ENCODE measurements at places on chromosomes 3 and 15.
A peak's percentile ranks its signal among the peaks of the same experiment; 100 is the strongest.

GRCh38 chr3:20422391-20422790, 236.4 kb upstream of the SGO1 start:
- no peak for DNase-seq

DNA sequence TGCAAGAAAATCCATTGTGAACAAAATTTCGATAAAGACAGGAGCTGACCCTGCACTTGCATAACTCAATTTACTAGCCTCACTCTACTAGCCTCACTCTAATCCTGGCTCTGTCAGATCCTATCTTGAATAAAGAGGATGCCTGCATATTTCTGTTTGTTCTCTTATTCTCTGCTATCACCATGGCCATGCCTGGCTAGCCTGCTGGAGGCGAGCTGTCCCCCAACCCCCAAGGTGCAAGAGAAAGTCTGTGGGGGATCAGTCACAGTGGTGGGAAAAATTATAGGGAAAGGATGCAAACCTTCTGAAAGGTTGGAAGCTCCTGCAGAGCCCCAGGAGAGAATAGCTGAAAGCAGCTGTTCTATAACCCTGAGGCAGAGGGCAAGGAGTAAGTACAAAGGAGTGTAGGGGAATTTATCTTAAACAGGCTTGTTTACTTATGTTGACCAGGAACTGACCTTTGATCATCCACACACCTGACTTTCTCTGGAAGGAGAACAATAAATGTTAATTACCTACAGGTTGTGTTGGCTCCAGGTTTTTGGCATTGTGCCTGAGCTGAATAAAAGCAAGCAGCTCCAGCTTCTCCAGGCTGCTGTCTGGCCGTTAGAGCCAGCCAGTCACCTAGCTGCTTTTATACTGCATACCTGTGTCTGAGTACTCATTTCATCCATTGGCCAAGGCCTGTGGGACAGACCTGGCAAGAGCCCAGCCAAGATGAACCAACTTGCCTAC, 137.7 kb upstream of the RASGRP1 start:
- DNase-seq: no peak

- DNase-seq: no peak
Measured at GRCh38 chr3:89503891-89504391, 396.5 kb downstream of the EPHA3 start.

- DNase-seq: no peak
Measured at GRCh38 chr3:138748190-138748589, 86.5 kb downstream of the PIK3CB start.

GRCh38 chr3:98010194-98010882, 24.8 kb downstream of the GABRR3 start:
- no peak for DNase-seq

GRCh38 chr3:47825590-47825989, 22.7 kb downstream of the DHX30 start:
- no peak for DNase-seq

- peak; percentile 26 for DNase-seq
Measured at GRCh38 chr3:115623044-115623868, at the start of gene GAP43. TSS of gene GAP43 (plus strand) at chr3:115623510. CDS start at chr3:115623690, 180 bp downstream.

- DNase-seq: no peak
Measured at GRCh38 chr3:46939578-46940445, 36.7 kb downstream of the CCDC12 start.

DNA sequence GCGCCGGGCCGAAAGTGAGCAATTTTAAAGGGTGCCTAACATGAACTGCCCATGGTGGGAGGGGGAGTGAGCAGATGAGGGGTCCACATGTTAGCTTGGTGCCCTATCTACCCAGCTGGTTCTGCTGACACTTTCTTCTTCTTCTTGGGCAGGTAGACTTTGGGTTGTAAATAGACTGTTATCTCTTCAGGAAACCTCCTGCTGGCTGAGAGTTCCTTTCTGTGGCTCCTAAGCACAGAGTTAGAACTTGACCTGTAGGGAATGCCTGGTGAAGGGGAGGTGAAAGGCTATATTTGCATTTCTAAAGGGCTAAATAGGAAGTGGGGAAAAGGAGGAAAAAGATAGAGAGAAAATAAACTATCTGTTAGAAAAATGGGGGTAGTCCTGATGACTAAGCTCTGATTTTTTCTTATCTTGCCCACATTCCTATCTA, 521.4 kb upstream of the TGFBR2 start:
- no peak for DNase-seq

- no peak for DNase-seq
Measured at GRCh38 chr3:27623085-27623753, 98.9 kb downstream of the EOMES start.

GRCh38 chr3:20537234-20537633, 351.2 kb upstream of the SGO1 start:
- DNase-seq: no peak

DNA sequence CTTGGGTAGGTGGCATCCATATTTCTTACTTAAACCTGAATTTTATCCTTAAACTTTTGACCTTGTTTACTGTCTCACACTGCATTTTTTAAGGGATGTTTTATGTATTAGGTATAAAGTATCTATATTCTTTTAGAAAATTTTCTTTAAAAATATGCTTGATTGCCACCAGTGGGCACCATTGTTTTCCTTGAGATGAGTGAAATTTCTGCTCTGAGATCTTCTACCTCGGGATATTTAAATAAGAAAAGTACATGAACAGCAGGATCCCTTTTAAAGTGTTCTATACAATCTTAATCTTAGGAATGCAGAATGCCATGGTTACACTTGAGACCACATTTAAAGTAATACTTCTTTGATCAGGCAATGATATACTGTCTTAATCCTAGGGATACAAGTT, 108.7 kb downstream of the SLMAP start:
- DNase-seq: peak; percentile 14

- no peak for DNase-seq
Measured at GRCh38 chr3:122835590-122835989, 40.7 kb downstream of the SLC49A4 start.

GRCh38 chr3:120172070-120172469, 77.8 kb upstream of the GSK3B start:
- DNase-seq: no peak

DNA sequence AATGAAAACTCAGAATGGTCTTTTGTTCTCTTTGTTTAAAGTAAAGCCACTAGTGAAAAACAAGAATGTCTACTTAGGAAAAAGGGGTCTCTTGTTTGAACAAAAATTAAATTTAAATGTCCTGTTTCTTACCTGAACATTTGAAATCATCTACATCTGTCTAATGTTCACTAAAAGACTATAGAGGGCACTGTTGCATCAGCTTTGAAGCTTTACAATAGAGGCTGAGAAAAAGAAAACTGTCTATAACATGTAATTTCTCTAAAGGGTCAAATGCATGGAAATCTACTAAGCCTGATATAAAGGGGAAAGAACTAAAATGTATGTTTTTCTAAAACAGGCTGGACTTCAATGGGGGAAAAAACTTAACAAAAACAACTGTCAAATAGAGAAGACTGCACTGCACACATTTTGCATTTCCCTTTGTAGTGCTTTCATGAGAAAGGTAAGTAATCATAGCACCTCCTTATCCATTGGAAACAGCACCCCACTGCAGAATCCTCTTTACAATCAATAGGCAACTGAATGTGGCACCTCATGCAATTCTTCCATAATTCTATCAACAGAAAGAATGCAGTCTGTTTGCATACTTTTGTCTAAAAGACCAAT, 26.3 kb downstream of the DPH6 start:
- peak; percentile 45 for DNase-seq

DNA sequence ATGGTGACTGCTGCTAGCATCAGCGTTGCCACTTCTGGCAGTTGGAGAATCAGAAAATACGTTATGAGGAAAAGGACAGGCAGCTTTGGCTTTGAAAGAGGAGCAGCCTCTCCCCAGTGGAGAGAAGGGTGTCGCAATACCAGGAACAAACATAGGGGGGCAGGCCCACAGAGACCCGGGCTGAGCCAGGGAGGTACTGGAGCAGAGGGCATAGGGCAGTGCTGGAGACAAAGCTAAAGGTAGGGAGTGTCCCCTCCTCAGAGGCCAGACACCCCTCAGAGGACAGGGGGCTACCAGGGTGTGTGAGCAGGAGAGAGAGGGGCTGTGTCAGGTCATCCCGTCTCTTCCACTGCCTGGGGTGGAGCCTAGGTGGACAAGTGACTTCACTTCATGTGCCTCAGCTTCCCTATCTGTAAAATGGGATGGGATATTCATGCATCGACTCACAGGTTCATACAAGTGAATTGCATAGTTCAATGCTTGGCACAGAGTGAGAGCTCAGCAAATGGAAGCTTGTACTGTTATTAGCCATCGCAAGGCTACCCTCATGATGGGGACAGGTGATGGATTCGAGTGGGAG, 49.7 kb upstream of the LIMD1 start:
- no peak for DNase-seq

DNA sequence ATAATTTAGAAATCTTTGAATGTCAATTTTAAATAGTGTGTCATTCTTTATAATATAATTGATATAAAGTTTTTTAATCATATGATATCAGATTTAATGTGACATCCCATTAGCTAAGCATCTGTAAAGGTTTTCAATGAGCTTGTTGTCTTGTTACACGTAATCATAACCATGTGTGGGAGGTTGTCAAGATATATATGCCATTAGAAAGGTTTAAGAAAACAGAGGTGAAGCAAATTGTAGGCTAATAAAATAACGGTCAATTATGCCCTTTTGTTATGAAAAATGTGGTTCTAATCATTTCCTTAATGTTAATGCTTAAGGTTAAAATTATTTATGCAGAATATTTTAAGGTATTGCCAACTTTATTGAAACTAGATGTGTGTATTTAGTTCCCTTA, 56.3 kb downstream of the RSRC1 start:
- DNase-seq: no peak

GRCh38 chr15:29820394-29821154, 1.7 kb downstream of the TJP1 start:
- DNase-seq: no peak

DNA sequence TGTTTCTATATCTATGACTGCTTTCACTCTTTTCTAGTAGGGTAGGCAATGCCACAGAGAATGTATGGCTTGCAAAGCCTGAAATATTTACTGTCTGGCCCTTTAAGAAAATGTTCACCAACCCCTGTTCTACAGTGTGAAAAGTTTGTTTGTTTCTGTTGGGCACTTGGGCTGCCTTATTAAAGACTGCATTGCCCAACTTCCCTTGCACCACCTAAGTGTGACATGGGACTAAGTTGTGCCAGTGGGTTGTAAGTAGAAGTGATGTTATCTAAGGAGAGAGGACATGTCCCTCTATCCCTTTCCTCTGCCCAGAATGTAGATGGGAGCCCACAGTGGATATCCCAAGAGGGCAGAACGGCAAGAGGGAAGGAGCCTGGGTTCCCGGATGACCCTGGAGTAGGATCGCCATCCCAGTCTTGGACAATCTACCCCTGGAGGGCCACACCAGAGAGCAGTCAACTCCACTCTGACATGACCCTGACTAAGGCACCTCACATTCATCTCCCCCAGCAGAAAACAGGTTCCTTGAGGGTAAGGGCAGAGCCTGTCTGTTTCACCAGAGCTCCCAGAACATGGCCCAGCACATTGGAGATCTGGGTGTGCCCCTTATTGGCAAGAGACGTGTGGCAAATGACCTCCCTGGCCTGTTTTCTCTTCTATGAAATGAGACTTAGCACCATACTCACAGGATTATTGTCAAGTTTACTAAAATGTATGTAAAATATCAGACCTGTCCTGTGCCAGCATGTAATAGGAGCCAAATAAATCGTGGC, 138.8 kb downstream of the SMAD6 start:
- no peak for DNase-seq

- no peak for DNase-seq
Measured at GRCh38 chr15:76711351-76711827, 193.8 kb downstream of the SCAPER start.

DNA sequence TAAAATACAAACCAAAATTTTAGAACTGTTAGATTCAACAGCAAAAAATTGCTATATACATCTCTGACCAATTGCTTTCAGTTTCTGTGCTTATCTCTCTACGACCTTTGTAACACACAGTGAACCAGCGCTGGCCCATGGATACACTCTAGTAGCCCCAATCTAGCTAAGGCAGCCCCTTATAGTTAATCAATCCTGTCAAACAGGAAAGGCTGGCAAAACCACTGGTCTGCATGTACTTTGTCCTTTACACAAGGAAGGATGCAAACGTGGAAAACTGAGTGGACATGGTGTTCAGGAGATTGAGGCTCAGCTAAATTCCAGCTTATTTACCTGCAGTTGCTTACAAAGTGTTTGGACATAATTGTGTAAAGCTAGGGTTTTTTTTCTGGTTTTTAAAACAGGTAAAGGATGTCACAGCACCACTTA, 25.9 kb downstream of the ADGRG7 start:
- DNase-seq: no peak

DNA sequence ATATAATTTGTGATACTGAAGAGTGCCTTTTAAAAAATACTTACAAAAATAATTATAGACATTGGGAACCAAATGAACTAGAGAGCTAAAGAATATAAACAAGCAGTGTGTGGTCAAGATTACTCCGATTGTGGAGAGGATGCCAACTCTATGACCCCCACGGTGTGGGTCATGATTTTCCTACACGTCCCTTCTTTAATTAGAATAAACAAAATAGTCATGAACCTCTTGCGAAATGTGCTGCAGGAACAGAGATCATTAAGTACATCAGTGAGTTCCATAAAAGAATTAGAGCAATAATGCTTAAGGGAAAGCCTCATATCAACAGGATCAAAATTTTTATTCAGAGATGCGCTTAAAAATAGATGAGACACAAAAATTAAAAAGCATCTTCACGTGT, 476.6 kb upstream of the ROBO1 start:
- no peak for DNase-seq

DNA sequence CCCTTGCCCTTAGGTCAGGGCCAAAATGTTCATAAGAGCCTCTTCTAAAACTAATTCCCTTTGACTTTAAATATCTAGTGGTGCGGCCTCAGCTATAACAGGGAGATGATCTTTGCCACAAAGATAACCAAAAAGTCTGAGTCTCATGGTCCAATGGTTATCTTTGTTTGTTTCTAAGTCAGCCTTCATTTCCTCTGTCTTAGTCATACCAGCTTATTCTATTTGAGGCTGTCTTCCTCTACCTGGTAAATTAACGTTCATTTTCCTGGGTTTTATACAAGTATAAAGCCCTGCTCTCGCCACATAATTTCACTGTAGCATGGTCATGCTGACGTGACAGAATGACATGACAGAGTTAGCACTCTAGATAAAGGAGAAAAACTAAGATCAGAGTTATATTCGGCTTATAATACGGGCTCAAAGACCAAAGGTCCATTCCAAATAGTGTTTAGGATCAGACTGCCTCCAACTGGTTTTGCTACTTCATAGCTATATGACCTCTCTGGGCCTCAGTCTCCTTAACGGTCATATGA, 18.4 kb downstream of the ZNF860 start:
- no peak for DNase-seq

DNA sequence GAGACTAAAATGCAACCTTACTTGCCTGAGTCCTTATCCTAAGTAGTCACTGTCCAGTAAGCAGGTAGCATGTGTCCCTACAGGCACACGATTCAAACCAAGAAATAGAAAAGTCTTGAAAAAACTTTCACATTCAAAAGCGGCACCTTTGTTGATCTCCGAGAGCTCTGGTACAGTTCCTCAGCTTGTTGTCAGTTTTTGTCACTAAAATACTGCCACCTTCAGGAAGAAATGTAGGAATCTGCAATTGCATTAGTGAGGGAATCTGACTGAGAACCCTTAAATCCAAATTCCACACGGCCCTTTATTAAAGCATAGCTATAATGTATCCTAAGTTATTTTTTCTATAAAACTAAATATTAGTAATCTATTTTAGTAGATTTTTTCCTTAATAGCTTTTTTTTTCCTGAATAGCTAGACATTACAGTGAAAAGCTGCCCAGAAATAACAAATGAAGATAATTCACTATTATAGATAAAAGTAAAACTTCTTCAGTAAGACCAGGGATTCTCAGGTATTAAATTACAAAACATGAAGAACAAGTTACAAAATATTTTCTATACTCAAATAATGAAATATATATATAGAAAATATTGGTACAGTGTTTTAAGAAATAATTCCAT, 44.0 kb downstream of the CCDC54 start:
- peak; percentile 76 for DNase-seq
